ENCODE measurements at places on chromosomes 2 and 18.

GRCh38 chr18:49479381-49480137 is 7.5 kb downstream of the C18orf32 start:
- DNase-seq = no peak

DNA sequence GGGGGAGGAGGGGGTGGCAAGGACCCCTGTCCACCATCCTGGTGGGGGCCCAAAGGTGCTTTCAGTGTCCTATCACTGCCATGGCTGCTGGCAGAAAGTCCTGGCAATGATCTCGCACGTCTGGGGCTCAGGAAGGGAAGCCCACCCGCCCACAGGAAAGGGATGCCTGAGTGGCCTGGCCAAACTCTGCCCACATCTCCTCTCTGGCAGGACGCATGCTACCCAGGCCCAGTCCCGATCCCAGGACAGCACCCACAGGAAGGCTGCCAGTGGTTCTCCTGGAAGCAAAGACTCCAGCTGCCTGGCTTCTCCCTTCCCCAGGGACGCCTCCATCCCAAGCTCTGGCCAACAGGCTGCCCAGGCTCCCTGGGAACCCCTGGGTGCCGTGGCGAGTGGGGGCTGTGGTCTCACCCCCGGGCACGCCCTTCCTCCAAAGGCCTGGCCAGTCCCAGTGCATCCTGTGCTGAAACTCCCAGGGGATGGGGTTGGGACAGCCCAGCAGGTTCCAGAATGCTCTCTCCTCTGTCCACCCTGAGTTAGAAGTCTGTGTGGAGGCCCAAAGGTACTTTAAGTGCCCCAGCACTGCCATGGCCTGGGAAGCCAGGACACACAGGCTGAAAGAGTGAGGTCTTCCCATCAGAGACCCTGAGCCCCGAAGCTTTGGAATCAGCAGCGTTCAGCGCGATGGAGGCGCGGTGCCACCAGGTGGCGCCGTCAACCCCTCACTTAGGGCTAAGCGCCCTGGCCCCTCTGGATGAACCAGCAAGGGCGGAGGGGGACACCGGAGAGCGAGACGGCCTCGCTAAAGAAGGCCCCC is 29.8 kb upstream of the TAF1B start:
- peak; percentile 53 for DNase-seq

DNA sequence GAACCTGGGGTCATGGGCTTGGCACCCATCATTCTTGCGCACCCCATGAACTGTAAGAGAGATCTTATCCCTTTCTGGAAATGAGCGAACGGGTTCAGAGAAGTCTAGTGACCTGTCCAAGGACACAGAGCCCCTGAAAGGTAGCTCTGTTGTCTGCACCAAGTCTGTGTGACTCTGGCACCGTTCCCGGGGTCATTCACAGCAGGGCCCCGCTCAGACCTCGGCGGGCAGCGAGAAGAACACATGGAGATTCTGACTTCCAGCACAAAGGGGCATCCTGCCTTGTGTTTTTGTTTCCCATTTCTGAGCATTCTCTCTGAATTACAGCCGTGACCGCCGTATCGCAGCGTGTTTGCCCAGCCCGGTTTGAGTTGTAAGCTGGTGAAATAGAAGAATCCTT is 231.7 kb downstream of the KLHL29 start:
- DNase-seq = no peak

GRCh38 chr2:100972452-100972851 is 29.6 kb upstream of the RPL31 start:
- DNase-seq = no peak

GRCh38 chr18:69774831-69775230 is 172.8 kb downstream of the CD226 start:
- no peak for DNase-seq

GRCh38 chr2:134630504-134631159 is 88.2 kb downstream of the TMEM163 start:
- DNase-seq = no peak

- DNase-seq = no peak
Observed at GRCh38 chr2:15826273-15826717, 114.1 kb upstream of the MYCN start.

GRCh38 chr2:47077442-47078117 is 77.5 kb downstream of the STPG4 start:
- DNase-seq = no peak

DNA sequence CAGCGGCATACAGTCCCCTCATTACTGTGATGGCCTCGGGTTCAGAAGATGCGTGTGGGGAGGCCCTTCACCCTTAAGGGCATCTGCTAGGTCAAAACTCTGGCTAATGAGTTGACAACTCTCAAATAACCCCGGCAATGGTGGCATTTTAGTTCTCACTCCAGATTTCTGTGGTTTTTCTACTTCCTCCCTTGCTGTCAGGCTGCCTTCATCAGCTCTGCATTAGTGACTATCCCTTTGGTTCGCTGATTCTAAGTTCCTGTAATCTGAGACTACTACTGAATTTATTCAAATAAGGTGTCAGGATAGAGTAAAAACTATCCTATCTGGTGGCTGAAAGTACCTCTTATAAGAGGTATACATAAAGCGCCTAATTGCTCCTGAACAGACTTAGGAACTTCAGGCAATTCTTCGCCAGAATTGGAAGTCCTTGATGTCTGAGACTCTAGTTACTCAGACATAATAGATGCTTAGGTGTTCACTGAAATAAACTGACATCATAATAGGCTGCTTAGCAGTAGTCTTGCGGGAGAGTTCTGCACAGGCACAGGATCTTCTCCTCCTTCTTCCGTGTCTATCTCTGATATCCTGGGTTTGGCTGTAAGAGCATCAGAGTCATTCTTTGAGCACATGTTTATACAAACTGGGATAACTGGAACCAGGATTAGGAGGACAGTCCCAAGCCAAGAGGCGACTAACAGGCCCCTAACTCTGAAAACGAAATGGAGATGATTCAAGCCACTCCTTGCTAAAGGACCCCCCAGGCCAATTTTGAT is 194.5 kb downstream of the DNER start:
- DNase-seq = no peak

DNA sequence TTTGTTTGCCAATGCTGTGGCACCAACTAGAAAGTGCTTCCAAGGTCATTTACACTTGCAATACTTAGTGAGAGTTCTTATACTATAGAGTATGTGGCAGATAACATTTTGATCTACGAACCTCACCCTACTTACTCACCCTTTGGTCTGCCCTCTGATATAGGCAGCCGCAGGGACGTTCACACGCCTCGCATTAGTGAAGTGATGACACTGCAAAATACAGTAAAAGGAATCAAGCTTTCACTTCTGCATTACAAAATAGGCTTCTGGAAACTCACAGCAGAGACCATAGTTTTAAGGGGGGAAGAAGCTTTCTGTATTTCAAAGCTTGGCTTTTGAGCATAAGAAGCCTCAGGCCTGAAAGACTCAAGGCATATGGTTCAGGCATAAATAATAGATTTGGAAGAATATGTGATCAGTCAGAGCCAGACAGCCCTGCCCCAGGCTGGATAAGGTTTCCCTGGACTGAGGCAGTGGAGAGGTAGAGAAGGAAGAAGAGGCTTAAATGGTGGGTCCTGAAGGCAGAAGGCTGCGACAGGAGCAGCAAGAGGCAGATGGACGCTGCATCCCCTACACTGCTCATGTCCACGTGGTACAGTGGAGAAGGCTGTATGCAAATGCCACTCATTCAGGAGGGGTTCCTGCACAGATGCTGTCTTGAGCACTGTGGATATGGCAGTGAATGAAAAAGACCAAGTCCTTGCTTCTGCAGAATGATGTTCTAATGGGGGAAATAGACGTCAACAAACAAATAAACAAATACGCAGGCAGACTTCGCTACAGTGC is 63.1 kb downstream of the FECH start:
- DNase-seq = no peak

GRCh38 chr2:99862566-99862965 is 279.8 kb downstream of the AFF3 start:
- DNase-seq = no peak

DNA sequence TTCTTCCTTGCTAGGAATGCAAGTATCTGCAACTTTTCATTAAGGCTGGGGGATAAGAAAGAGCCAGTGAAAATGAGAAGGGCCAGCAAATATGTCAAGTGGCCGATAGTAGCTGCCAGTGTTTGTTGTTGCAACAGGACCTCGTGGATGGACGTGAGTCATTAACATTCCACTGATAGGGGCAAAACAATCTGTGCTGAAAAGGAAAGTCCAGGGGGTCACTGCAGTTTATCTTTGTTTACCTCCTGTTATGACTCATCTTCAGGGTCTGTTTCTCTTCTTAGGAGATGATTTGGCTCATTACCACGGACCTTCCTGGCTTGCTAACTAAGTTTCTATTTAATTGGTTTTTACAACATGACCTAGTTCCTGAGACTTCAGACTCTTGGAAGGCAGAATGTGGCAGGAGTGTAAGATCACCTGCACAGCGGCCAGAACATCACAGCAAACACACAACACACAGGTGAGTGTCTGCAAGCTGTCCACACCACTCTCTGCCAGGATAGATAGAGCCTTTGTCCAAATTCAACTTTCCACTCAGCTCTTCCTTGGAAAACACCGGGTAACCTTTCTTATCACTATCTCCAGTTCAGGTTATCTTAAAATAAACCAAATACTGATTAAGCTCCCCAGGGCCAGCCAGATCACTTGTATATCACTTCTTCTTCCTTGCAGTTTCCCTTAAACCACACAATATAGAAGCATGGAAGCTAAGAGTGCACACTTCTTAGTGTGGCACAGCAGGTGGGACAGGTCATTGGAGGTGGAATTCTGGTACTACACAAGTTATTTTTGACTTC is 157.5 kb upstream of the LMAN1 start:
- DNase-seq = peak; percentile 85

- DNase-seq = no peak
Observed at GRCh38 chr18:8529609-8530008, 79.6 kb upstream of the RAB12 start.

DNA sequence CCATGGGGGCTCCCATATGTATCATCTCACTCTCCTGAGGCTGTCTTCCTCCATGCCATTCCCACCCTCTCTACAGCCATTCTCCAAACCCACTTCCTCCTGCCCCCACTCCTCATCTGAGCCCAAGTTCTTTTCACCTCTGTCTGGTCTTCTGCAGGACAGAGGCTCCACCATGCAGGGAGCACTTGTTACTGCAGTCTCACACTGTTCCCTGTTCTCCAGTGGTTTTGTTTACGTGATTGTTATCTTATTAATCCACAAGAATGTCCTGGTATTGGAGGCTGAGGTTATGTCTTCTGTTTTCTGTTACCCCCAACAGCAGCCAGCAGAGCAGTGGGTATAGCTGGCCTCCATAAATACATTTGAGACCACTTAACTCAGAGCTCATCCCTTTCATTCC is 51.4 kb downstream of the PAX8 start:
- no peak for DNase-seq

- DNase-seq = no peak
Observed at GRCh38 chr2:181743723-181744031, 63.4 kb upstream of the NEUROD1 start.

DNA sequence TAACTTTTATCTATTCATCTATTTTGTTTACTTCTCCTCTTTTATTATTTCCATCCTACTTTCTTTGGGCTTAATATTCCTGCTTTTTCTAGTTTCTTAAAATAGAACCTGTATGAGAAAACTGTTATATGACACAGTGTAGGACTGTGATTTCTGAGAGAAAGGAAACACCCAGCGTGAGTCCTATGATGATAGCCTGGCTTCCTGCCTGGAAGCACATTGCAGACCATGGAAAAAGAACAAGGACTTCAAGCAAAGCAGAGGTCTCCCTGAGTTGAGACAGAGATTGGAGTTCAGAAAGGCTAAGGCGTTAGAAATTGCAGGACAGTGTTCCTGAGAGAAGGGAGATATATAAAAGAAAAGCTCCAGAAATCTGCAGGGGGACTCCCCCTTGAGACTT is 7.8 kb downstream of the RBM44 start:
- peak; percentile 59 for DNase-seq

GRCh38 chr18:55999641-56000040 is 411.6 kb upstream of the TCF4 start:
- DNase-seq = no peak

GRCh38 chr18:31185186-31185950 is 22.7 kb upstream of the DSC1 start:
- DNase-seq = no peak

GRCh38 chr2:189601043-189601442 is 20.5 kb upstream of the SLC40A1 start:
- DNase-seq = peak; percentile 46

DNA sequence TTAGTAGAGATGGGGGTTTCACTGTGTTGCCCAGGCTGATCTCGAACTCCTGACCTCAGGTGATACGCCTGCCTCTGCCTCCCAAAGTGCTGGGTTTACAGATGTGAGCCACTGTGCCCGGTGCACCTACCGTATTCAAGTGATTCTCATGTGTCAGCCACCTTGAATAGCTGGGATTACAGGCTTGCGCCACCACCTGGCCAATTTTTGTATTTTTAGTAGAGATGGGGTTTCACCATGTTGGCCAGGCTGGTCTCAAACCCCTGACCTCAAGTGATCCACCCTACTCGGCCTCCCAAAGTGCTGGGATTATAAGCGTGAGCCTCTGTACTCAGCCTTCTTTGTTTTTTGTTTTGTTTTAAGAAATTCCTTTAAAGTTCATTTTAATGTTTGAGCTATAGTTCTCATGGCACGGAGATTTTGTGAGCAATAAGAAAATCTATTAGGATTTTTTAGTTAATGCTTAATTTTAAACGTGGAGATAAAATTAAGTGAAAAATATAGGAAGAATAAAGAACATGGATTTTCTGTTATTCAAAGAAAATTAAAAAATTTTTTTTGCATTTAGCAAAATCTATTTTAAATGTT is 242.6 kb downstream of the PHLPP1 start:
- DNase-seq = peak; percentile 35

GRCh38 chr18:36352384-36352783 is 54.9 kb downstream of the FHOD3 start:
- peak; percentile 87 for DNase-seq

- DNase-seq = no peak
Observed at GRCh38 chr18:21453511-21453901, 147.0 kb downstream of the ESCO1 start.

GRCh38 chr2:75602724-75603342 is 42.1 kb upstream of the EVA1A start:
- peak; percentile 88 for DNase-seq

- peak; percentile 70 for DNase-seq
Observed at GRCh38 chr2:225354281-225354774, 45.2 kb upstream of the NYAP2 start.

GRCh38 chr18:8097927-8098326 is 511.3 kb upstream of the RAB12 start:
- DNase-seq = no peak

GRCh38 chr2:199382091-199382490 is 75.6 kb downstream of the SATB2 start:
- peak; percentile 82 for DNase-seq

GRCh38 chr18:22683196-22683676 is 249.9 kb upstream of the RBBP8 start:
- DNase-seq = peak; percentile 89

Data from fibroblast of skin of back (primary cell).